ENCODE measurements at places on chromosomes 1 and 21. TPM values are rescaled to one million over a fixed set of nuclear protein-coding genes. Genes with fewer than 3 reads are reported as not detected.

The TMEM9 gene
- 61.4 TPM for total RNA-seq

The FCGR3B gene
- total RNA-seq: 0.26 TPM

The RCSD1 gene
- total RNA-seq: 0.26 TPM

The MED8 gene
- 68.4 TPM for total RNA-seq

The KISS1 gene
- not detected for total RNA-seq

The TNNI3K gene
- 1.7 TPM for total RNA-seq

The SYNC gene
- total RNA-seq: 68.0 TPM

The ACP6 gene
- 5.5 TPM for total RNA-seq

The SAMD13 gene
- 1.1 TPM for total RNA-seq

The GFI1 gene
- total RNA-seq: 0.13 TPM
